ENCODE measurements at places on chromosomes 4 and X. TPM values are rescaled to one million over a fixed set of nuclear protein-coding genes. Genes with fewer than 3 reads are reported as not detected.

The ARHGEF38 gene
- total RNA-seq = not detected

DNA sequence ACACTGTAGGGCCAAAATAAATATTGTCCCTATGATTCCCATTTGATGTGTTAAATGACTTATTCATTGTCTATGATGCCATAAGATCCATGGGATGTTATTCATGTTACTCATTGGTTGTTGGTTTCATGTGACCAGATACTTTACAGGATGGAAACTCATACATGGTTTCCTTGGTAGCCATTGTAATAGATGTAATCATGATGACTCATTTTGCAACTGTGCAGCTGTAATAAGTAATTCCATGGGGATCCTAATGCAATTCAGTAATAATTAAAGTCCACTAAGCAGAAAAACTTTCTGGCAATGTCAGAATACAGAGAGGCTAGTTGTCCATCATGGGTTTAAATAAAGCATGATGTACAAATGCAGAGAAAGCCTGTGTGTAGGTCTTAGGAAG lies 389.7 kb upstream of the NR3C2 start:
- H3K4me3 ChIP-seq = no peak overlapping the region
- H3K27ac ChIP-seq = no peak overlapping the region
- peaks cover 4% of the 10 kb centered on the region for H3K4me1 ChIP-seq
- H3K36me3 ChIP-seq = no peaks in the 10 kb centered on the region
- H3K27me3 ChIP-seq = no peaks in the 10 kb centered on the region

DNA sequence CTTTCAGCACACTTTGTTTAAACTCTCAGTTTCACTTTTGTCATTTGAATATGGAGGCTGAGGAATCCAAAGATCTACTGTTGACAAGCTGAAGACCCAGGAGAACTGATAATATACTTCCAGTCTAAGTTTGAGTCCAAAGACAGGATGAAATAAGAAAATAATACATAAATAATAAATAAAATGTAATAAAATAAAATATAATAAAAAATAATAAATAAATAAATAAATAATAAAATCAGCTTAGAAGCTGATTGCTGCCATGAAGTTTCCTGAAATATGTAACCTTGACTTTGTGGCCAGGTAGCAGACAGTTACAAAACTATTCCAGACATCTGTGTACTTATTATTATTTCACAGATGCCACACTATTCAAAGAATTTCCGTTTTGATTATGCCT lies 55.0 kb downstream of the NPY2R start:
- H3K27ac ChIP-seq = no peak overlapping the region
- H3K36me3 ChIP-seq = no peaks in the 10 kb centered on the region
- no peaks in the 10 kb centered on the region for H3K27me3 ChIP-seq
- no peak for DNase-seq
- H3K4me1 ChIP-seq = no peaks in the 10 kb centered on the region
- H3K4me3 ChIP-seq = no peak overlapping the region

GRCh38 chr4:153109296-153109849 lies 94.9 kb upstream of the TRIM2 start:
- no peak overlapping the region for H3K27ac ChIP-seq
- no peak for DNase-seq
- peaks cover 30% of the 10 kb centered on the region for H3K27me3 ChIP-seq
- no peak overlapping the region for H3K4me3 ChIP-seq

GRCh38 chr4:113080624-113081023 lies 31.2 kb downstream of the ANK2 start:
- H3K27me3 ChIP-seq = no peaks in the 10 kb centered on the region

DNA sequence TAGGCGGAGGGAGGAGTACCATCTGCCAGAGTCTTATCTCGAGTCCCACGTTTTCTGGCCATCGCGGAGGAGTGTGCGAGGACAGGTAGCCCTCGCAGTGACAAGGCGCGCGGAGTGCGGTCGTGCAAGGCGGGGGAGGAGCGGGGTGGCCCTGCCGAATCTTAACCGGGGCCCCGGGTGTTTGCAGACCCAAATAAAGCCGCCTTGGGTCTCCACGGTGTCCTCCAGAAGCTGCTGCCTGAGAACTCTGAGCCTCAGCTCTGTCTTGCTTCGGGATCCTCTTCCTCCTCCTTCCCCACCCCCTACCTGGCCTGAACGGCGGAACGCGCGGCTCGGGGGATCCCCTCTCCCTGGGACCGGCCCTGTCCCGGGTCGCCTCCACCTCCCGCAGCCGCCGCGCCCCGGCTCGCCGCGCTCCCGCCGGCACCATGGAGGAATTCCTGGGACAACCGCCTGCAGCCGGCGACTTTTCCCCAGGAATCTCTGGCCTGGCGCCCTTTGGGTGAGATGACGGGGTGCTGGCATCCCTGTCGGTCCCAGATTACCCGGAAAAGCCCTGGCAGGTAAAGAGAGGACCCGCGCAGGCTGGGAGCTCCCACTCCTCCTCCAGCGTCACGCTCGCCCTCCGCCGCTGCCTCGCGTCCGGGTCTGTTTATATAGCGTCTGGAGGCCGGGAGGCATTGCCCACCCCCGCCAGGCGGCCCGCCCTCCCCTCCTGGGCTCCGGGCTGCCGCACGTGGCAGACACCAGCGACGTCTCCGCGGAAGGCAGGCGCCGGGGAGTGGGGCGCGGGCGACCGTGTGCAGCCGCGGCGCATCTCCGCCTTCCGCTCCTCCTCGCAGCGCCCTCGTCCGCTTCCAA lies at the start of gene GALNTL6:
Gene GALNTL6 (plus strand): TSS at position 740 of the 861 bp plus-strand sequence.
- H3K27ac ChIP-seq = no peak within 1 kb of the TSS
- no peak for DNase-seq
- no peaks in the 10 kb centered on the region for H3K36me3 ChIP-seq
- no peaks in the 10 kb centered on the region for H3K4me1 ChIP-seq
